NCI-H1105 (cell line): ENCODE measurements at places on chromosomes 3 and 15.

GRCh38 chr3:115169808-115170207 lies 22.7 kb upstream of the ZBTB20 start:
- DNase-seq, result no peak

GRCh38 chr15:68186671-68187397 lies 18.3 kb downstream of the CALML4 start:
- no peak for DNase-seq

- no peak for DNase-seq
Measured at GRCh38 chr3:4838621-4839022, 140.6 kb upstream of the BHLHE40 start.

GRCh38 chr15:51353976-51354375 lies 12.5 kb downstream of the GLDN start:
- DNase-seq, result no peak

DNA sequence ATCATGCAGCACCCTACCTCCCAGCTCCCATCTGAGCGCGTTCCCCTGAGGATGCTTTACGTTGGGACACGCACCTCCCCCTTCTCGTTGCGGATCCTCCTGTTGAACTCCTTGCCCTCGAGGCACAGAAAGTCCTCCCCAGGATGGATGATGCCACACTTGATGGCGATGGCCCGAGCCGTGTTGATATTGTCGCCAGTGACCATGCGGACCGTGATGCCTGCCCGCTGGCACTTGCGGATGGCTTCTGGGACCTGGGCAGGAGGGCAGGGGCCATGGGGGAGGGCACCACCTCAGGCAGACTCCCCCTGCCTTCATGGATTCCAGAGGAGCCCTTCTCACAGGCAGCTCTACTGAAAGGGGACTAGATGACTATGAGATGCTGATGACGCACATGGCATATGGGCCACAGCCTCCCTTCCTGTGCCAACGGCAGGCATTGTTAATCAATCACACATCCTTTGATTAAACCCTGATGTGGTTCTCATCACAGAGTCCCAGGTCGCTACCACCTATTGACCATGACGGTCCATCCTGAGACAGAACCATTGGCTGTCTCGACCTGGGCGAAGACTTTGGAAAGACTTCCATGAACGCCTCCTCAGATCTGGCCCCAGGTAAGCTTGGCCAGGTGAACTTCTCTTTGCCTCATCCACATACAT lies 29.5 kb upstream of the SEC13 start:
- no peak for DNase-seq

DNA sequence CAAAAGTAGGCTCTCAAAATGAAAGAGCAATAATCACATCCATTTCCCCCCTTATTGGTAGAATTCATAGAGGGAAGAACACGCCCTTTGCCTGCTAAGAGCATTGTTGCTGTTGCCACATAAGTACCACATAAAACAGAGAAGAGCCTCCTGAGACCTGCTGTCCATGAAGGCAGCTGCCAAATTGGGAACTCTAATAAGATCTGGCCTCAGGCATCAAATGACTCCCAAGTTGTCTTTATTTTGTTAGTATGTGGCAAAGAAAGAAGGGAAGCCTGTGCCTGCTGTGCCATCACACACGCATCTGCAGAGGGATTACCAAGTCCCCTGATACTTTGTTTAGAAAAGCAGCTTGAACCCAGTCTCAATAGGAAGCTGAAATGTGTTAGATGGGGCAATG lies 23.9 kb downstream of the VGLL3 start:
- no peak for DNase-seq
